NCI-H460 (cell line): ENCODE measurements at places on chromosomes 3 and 15.

- no peak for DNase-seq
Observed at GRCh38 chr3:56747150-56747549, 54.6 kb downstream of the ARHGEF3 start.

- no peak for DNase-seq
Observed at GRCh38 chr15:76310475-76311099, 682 bp downstream of the ETFA start.

GRCh38 chr15:79816571-79816970, 80.2 kb downstream of the MTHFS start:
- DNase-seq: no peak

GRCh38 chr3:98917608-98918007, 16.1 kb upstream of the DCBLD2 start:
- no peak for DNase-seq

DNA sequence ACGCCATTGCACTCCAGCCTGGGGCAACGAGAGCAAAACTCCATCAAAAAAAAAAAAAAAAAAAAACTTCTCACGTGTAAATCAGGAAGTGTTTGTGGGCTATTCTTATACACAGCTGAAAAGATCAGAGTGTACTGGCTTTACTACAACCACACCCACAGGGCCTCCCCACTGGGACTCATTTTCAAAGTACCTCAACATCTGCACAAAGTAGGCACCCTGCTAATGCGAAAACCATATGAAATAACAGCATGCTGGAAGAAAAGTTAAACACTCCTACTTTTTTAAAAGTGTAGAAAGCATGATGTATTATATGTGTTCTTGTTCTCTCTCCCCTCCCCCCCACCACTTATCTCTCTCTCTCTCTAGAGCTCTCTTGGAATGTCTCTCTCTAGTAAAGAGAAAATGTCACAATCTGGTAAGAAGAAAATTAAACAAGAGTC, 11.1 kb downstream of the UACA start:
- DNase-seq: no peak

GRCh38 chr3:55511895-55512570, 24.9 kb upstream of the WNT5A start:
- no peak for DNase-seq

DNA sequence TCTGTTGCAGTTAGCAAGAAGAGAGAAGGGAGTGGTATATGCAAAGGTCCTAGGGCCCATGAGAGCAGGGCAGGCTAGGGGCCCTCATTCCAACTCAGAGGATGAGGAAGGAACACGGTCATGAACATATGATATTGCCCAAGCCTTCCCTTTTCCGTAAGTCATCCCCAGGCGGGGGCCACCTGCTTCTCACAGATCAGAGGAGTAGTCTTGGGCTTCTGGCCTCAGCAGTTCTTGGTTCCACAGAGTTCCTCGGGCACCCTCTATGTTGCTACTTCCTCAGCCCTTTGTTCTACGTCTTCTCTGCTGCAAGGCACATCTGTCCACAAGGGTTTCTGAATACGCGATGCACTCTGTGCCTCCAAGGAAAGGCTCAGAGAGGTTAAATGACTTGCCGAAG, 25.3 kb downstream of the EPHB3 start:
- no peak for DNase-seq

DNA sequence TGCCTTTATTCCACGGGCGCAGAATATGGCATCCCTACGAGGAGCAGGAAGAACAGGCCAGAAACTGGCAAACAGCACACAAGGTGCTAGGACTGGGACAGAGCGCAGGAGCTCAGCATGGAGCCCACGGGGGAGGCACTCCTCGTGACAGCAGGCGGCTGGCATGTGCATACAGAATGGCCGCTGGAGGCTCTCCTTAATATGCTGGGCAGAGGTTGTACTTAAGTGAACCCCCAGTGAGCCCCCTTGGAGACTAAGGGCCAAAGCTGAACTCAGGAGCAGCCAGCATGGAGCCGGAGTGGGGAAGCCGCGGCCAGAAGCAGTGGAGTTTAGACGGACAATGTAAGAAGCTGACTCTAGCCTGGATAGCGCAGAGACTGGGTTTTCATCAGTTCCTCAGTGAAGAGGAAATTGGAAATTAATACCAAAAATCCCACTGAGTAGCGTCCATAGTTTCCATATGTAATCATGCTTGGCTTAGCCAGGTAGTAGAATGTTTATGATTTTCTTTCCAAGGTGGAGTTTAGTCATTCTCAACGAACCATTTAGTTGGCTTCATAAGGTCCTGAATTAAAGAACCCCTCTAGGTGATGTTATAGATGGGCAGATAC, 69.4 kb downstream of the EPHB3 start:
- DNase-seq: no peak

DNA sequence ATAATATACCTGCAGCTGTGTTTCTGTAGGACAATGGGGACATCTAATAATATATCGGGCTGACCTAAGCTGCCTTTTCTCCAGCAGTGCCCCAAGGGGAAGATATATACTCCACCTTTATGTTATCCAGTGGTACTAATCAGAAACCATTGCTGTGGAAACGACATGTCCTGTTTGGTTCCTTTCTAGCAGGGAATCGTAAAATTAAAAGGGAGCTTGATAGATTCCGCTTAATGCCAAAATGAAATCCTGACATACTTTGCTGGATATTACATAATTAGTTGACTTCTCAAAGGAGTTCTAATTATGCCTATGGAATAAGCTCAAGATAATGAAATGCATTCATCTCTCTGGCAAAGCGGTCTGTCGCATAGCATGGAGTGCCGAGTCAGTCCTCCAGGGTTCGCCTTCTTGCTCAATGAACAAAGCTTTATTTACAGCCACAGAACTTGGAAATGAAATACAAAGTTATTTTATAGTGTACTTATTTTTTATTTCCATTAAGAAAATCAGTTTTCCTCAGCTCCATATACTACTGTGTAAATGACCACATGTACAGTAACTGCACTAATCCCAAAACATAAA, 262.8 kb downstream of the LRTM1 start:
- DNase-seq: no peak

GRCh38 chr3:32078085-32078634, 28.3 kb upstream of the GPD1L start:
- no peak for DNase-seq

- DNase-seq: no peak
Observed at GRCh38 chr15:45529613-45530012, 7.1 kb upstream of the SLC30A4 start.

- no peak for DNase-seq
Observed at GRCh38 chr3:186990878-186991308, 60.6 kb downstream of the ST6GAL1 start.

- DNase-seq: peak; percentile 11
Observed at GRCh38 chr3:127959873-127960272, 44.8 kb downstream of the KBTBD12 start.

DNA sequence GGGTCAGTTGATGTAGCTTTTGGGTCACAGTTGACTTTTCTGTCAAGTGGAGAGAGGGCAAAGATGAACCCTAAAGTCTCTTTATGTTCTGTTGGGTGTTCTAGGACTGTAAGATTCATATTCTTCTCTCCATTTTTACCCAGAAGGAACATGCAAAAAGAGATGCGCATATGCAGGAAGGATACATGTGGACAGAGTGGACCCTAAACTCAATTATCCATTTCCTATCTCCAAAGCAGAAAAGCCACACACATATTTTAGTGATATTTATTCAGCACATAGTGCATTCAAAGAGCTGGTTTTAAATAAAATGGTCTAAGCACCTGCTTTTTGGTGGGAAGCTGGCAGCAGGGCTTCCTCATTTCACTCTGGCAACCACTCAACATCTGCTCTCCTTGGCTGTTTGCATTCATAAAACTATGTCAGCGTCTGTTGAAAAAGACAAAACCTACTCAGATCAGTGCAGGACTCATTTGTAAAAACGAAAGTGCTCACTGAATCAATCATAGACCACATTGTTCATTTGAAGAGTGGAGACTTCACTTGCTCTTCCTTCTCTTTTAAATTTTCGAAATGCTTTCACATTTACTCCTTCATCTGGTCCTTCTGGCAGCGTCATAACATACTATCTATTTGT, 96.6 kb downstream of the SEMA6D start:
- DNase-seq: no peak

DNA sequence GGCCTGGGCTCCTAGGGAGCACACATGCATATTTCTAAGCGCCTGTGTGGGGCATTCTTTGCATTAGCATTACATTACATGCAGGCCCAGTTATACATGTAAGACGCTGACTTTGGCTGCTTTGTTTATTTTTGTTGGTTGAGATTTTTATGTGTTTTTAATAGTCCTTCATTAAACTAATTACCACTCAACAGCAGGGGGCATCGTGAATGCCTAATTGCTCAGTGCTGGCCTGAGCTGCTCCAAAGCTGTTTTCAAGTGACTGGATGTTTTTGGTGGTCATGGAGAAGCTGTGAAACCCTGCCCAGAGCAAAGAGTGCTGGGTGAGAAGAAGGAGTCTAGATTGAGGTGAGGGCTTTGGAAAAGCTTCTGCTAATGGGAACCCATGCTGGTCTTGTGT, 41.5 kb downstream of the GPD1L start:
- DNase-seq: no peak

DNA sequence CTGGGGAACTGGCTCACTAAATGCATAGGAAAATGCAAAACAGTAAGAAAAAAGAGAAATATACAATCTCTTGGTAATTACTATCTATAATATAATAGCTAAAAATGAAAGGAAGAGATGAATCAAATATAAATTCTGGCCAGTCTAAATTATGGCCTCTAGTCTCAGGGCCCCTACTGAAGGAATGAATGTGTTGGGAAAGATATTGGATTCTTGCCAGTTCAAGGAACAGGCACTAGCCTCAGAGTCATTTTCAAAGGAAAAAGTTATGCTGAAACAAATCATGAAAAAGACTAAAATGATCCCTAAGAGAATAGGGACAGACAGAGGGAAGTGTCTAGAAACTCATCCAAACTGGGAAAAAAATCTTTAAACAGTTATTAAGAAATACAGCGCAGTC, 62.4 kb downstream of the C3orf80 start:
- DNase-seq: no peak

DNA sequence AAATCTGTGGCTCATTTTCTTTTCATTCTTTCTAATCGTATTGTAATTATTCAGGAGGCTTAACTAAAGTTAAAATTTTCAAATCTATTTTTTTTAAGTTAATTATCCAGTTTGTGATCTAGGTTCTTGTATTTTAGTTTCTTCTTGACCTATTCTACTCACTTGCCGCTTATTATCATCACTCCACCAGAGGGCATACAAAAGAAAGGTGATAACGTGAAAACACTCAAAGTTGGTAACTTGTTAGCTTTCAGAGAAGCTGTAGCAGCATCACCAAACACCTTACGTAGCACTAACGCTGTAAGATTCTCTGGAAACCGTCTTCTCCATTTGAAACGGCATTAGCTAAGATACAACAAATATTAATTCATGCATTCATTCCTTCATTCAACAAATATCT, 4.8 kb downstream of the GNB4 start:
- no peak for DNase-seq

GRCh38 chr15:88992912-88993376, 79.8 kb upstream of the MFGE8 start:
- DNase-seq: no peak

GRCh38 chr3:141059816-141060215, 8.7 kb downstream of the SPSB4 start:
- DNase-seq: no peak

- no peak for DNase-seq
Observed at GRCh38 chr15:101035611-101036010, 116.5 kb downstream of the LRRK1 start.

GRCh38 chr3:45066109-45066801, 40.2 kb downstream of the CLEC3B start:
- DNase-seq: no peak

DNA sequence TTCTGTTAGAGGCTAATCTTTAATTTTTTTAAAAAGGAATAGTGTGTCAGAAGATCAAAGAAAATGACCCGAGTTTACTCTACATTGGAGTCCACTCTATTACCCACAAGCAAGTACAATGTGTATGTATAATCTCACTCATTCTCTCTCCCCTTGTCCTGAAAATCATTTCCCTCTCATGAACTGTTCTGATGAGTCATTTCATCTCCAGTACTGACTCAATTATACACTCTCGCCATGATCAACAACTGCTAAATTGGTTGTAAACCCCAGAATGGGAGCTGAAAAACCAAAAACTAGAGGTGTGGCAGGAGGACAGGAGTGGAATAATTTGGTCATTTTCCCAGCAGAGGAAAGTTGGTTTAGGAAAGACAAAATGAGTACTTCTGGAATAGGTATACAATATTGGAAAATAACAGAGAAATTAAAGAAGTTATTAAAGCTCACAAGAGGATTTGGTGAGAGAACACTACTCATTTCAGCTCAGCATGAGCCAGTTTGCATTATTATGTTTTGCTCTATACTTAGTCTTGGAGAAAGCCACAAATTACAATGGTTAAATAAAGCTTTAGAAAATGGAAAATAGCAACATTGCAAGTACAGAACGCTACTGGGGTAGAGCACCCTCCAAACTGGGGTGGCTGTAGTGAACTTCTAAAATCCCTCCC, 144.3 kb upstream of the PFN2 start:
- DNase-seq: no peak

- peak; percentile 45 for DNase-seq
Observed at GRCh38 chr3:2098398-2099027, at the start of gene CNTN4. Gene CNTN4 (plus strand): TSS chr3:2098866.

- no peak for DNase-seq
Observed at GRCh38 chr3:46470831-46471230, 6.1 kb upstream of the LTF start.

DNA sequence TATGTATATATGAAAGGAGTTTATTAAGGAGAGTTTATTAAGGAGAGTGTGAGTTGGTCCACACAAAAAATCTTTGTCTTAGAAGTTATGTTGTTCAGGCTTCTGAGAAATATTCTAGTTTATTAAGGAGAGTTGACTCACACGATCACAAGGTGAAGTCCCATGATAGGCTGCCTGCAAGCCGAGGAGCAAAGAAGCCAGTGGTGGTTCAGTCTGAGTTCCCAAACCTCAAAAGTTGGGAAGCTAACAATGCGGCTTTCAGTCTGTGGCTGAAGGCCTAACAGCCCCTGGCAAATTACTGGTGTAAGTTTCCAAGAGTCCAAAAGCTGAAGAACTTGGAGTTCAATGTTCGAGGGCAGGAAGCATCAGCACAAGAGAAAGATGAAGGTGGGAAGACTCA, 42.4 kb upstream of the DAZL start:
- no peak for DNase-seq
